ENCODE measurements at places on chromosomes 3 and 15.

GRCh38 chr15:63067976-63068743 lies 25.6 kb downstream of the TPM1 start:
- DNase-seq, result no peak

DNA sequence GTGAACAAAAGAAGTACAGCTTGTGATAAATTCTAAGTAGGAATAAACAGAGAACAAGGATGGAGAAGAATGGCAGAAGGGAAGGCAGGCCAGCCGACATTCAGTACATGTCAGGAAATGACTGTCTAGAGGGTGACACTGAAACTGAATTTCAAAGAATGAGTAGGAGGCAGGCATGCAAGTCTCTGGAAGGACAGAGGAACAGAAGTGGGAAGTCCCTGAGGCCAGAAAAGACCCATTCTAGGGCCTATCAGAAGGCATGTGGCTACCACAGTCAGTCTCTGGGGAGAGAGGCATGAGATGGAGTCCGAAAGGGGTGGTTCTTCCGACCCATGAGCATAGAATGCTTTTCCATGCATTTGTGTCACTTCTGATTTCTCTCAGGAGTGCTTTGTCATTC lies 243.5 kb upstream of the UBE2E2 start:
- DNase-seq, result no peak

- DNase-seq, result no peak
Measured at GRCh38 chr3:66400411-66401156, 100.2 kb downstream of the LRIG1 start.

DNA sequence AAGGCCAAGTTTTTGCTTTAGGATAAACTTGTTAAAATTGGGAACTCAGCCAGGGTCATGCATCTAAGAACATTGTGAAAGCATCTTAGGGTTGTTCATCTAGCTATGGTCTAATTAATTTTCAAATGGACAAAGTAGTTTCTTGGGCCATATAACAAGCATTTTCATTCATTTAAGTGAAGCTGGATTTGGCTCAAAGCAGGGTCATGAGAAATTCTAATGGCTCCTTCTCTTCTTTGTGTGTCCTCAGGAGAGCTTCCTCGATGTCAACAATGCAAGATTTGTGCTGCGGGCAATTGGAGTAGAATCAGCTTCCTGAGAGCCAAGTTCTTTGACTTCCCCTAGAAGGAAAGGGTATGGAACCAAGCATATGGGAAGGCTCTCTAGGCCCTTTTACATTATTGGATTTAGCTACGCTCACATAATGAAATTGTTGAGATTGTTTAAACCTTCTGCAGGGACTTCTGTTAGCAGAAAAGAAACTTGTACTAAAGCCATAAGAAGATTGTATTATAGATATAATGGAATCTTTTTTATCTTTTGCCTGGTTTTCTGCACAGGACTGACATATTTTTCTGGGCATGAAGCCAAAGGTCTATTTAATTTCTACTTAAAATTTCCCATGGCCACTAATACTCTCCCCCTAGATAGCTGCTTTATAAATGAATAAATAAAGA lies 1.8 kb upstream of the SAMMSON start:
- DNase-seq, result no peak

- DNase-seq, result no peak
Measured at GRCh38 chr3:19348941-19349564, 200.7 kb downstream of the KCNH8 start.

DNA sequence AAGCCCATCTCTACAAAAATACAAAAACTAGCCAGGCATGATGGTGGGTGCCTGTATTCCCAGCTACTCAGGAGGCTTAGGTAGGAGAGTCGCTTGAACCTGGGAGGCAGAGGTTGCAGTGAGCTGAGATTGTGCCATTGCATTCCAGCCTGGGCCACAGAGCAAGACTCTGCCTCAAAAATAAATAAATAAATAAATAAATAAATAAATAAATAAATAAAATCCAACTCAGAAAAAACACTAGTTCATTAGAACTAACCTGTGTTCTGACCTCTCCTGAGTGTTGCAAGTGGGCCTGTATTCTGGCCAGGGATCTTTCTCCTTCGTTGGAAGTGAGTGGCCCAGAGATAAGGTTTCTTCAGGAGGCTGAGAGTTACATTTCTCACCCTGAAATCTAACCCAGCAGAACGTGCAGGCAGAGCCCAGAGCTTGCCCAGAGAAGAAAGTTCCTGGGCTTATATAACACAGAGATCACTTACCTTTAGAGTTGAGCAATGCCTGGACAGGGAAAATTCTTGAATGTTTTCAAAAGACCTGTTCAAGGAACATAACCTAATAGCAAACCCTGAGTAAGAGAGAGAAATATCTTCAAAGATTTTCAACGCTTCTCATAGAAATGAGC lies 583.9 kb downstream of the MCTP2 start:
- DNase-seq, result no peak

GRCh38 chr3:28577941-28578500 lies 229.4 kb upstream of the AZI2 start:
- DNase-seq, result no peak

- DNase-seq, result no peak
Measured at GRCh38 chr15:30872341-30872748, 31.4 kb upstream of the FAN1 start.

GRCh38 chr3:112376992-112377391 lies 44.0 kb downstream of the CD200 start:
- no peak for DNase-seq

DNA sequence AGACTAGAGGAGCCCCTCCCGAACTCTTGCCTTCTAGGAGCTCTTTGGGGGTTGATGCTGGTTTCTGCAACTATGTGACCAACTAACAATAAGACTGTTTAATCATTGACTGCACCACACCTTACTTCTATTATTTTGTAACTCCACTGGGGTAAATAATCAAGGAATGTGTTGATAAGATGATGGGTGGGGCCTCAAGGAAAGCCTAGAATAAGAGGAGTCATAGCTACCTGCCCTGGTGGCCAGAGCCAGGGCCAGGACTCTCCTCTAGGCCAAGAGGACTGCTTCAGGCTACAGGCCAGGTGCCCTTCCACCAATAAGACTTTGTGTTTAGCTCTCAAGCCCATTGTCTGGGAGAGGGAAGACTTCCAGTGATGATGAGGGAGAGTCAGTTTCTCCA lies 41.2 kb upstream of the PIAS1 start:
- no peak for DNase-seq

- no peak for DNase-seq
Measured at GRCh38 chr3:187586226-187586625, 84.0 kb downstream of the SST start.

All from immature natural killer cell (primary cell).